ENCODE measurements at places on chromosomes 1 and 21.
A peak's percentile ranks its signal among the peaks of the same experiment; 100 is the strongest.

DNA sequence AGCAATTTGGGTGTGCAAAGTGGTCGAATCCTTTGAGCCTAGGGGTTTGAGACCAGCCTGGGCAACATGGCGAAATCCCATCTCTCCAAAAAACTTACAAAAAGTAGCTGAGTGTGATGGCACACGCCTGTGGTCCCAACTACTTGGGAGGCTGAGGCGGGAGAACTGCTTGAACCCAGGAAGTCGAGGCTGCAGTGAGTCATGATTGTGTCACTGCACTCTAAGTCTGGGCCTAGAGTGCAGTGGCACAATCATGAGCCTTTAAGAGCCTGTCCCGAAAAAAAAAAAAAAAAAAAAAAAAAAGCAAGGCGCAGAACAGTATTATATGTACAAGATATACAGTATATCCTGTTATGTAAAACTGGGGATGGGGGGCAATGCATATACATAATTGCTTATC lies 25.1 kb upstream of the HTR1D start:
- DNase-seq = no peak

DNA sequence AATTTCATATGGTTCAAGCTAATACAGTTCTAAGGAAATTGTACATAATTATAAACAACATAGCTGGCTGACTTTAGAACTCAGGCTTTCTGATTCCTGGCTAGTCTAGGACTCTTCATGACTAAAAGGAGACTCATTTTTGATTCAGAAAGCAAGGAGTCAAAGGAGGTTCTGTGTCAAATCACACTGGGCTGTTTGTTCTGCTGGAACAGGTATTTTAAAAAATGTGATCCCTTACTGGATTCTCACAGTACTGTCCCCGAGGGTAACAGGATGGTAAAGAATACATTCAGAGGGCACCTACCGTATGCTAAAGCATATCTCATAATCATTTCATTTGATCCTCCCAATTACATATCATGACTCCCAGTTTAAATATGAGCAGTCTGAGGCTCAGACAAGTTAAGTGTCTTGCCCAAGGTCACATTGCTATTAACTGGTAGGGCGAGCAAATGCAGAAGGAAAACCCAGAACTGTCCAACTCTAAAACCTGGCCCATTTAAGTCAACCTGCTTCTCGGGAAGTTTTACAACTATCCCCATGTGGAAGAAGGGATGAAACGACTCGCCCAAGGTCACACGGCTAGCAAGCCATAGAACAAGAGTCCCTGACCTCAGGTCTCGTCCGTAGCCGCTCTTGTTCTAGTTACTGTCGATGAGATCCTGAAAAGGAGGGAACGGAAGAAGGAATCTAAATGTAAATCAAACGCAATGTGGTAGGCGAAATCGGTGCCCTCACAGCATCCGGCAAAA lies 675 bp downstream of the MYSM1 start:
- DNase-seq = no peak

DNA sequence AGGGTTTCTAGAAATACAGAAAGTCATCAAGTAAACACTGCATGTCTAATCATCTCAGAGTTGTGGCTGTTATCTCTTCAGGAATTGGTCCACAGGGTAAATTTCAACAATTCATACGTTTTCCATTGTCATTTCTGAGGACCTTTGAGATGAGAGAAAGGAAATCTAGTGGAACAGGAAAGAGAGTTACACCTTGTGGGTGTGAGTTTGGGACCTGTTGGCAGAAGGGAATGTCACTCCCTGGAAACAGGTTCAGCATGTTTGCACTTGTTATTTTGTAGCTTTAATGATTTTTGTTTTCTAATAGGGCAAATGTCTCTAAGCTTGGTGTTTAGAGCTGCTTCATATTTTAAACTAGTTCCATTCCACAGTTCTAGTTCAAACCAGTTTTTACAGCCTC lies 5.6 kb downstream of the TMEM167B start:
- no peak for DNase-seq

DNA sequence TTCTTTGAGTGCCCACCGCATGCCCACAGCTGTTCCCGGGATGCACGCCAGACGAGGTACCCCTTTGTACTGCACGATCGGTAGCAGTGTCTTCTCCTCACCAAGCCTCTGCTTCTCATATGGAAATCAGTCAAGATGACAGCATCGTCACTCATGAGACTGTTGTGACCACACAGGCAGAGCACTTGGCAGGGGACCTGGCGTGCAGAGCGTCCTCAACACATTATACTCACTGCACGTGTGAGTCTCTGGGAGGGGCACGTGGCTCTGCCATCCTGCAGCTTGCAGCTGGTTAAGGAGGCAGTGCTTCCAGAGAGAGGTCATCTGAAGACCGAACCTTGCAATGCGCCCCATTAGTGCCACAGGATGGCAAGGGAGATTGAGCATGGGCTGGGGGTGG lies 266.8 kb downstream of the NPHP4 start:
- no peak for DNase-seq

GRCh38 chr1:10857687-10858086 lies 61.2 kb upstream of the CASZ1 start:
- no peak for DNase-seq

DNA sequence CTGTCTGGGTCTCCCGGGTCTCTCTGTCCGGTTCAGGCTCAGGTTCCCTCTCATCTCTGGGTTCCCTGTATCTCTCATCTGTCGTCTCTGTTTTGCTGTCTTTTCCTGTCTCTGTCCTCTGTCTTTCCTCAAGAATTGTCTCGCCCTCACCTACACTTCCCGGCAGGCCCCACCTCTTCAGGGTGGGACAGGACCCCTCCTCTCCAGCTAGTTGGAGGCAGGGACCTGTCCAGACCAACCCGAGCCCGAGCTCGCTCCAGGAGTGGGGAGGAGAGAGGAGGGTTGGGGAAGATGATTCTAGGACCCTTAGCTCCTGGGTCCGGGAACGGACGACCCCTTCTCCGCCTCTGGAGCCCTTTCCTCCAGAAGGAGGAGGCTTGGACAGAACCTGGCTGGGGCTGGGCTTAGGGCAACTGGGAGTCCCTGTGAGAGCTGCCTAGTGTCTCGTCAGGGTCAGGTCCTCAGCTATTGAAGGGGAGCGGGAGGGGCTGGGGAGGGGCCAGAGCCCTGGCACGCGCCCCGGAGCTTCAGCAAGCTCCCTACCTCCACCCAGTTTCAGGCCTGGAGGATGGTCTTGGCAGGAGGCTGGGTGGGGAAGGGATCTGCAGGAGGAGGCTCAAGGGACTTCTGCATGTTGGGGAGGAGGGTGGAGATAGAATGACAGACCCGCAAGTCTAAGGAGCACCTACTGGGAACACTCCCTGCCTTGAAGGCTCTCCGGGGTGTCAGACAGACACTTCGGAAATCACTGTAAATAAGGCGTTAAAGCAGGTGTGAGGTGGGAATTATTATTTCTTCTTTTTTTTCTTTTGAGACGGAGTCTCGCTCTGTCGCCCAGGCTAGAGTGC lies 26.3 kb upstream of the EPB41 start:
- no peak for DNase-seq

DNA sequence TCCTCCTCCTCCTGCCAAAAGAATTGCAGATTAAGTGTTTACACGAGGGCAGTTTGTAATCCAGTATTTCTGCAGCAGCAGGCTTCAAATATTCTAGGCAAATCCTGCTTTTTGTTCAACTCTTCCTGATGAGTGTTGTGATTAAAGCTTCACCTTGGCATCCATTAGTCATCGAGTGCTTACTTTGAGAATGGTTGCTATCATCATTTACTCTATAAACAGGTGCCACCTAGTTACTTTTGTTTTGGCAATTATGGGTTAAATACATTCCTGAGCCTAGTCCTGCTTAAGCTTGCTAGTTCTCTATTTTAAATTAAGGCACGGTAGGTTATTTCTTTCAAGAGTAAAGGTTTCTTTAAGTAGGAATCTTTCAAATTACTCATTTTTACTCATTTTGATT lies 20.3 kb downstream of the PDC start:
- peak; percentile 82 for DNase-seq

DNA sequence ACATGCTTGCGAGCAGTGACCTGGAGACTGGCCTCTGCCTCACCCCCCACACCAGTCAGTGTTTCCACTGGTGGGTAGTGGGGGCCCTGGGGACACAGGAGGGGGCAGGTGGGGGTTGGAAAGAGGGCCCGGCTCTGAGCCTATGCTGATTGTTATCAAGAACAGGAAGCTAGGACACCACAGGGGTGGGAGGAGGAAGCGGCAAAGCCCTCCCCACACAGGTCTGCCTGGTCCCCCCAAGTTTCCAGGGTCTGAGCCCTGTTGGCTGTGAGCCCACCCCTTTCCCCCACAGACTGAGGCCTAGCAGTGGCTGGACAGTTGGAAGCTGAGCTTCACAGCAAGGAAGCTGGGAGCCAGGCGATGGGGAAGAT lies 1.6 kb upstream of the PTPN7 start:
- DNase-seq = no peak

DNA sequence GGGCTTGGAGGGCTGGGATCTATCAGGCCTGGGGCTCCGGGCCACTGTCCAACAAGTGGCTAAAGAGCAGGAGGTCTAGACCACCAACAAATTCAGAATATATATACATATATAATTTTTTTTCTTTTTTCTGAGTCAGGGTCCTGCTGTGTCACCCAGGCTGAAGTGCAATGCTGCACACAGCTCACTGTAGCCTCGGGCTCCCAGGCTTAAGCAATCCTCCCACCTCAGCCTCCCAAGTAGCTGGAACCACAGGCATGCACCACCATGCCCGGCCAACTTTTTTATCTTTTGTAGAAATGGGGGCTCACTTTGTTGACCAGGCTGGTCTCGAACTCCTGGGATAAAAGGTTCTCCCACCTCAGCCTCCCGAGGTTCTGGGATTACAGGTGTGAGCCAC lies 6.8 kb upstream of the LAPTM5 start:
- DNase-seq = no peak

DNA sequence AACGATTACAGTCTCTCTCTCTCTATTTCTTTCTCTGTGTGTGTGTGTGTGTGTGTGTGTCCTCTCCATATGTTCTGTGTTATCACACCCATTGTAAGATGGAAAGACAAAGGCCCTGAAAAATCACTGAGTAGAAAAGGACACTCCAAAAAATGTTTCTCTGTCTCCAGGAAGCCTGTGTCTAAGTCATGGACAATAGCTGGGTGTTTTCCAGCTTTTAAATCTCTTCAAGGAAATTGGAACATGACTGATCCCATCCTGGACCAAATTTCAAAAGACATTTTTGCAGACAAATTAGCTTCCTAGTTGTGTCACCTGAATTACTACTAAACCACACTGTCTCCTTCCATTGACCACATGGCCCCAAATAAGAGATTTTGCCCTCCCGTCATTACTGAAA lies 31.0 kb upstream of the LMX1A start:
- no peak for DNase-seq

GRCh38 chr1:156198831-156199349 lies 5.0 kb downstream of the SLC25A44 start:
- DNase-seq = no peak

DNA sequence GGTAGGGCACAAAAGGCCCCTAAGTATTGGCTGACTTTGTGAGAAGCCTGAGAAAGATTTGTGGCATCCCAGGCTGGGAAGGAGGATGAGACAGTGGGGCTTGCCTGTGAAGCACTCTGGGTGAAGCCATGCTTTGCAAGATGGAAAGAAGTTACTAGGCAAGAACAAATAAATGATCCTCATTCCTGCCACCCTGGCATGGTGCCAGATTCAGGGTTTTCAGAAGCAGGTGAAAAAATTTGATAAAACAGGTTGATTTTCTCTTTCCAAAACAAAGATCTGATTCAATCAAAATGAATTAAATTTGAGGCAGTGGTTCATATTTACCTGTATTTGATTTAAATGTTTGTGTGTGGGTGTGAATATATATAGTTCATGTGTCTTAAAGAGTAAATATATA lies 386.9 kb upstream of the PROX1 start:
- no peak for DNase-seq

- no peak for DNase-seq
Observed at GRCh38 chr1:231971397-231972110, 345.0 kb downstream of the DISC1 start.

- DNase-seq = no peak
Observed at GRCh38 chr1:36853638-36854037, 180.7 kb downstream of the GRIK3 start.

DNA sequence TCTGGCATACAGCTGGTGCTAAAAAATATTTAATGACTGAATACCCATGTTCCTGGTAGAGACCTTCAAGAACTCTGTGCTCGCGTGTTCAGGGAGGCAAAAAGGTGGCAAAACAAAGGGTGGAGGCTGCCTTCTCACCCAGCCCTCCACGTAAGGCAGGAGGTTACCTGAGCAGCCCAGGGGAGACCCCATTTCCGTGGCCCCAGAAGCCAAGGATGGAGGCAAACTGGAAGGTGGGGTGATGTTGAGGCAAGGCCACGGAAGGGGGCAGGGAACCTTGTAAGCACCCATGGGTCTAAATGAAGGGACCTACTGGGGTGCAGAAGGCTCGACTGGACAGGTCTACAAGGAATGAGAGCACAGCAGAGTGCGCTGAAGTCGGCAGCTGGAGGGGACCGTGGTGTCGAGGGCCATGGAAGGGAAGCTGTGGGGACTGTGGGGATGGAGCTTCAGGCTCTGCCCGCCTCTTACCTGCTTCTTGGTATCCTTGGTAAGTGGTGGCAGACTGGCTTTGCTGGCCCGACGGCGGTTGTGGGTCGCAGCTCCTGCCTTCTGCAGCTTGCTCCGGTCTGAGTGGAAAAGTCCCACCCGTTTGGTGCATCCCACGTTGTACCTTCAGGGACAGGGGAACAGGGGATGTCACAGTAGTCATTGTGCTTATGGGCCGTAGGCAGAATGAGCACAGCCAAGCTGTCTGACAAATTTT lies 8.9 kb upstream of the A3GALT2 start:
- no peak for DNase-seq

DNA sequence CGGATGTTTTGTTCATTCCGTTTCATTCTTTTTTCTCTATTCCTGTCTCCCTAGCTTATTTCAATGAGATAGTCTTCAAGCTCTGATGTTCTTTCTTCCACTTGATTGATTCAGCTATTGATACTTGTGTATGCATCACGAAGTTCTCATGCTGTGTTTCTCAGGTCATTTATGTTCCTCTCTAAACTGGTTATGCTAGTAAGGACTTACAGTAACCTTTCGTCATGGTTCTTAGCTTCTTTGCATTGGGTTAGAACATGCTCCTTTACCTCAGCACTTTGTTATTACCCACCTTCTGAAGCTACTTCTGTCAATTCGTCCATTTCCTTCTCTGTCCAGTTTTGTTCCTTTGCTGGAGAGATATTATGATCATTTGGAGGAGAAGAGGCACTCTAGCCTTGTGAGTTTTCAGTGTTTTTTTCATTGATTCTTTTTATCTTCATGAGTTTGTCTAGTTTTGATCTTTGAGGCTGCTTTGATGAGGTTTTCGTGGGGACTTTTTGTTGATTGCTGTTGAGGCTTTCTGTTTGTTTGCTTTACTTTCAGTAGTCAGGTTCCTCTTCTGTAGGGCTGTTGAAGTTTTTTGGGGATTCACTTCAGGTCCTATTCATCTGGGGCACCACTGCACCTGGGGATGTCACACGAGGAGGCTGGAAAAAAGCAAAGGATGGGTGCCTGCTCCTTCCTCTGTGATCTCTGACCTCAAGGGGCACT lies 496.9 kb upstream of the LRRC7 start:
- no peak for DNase-seq

GRCh38 chr1:228500143-228500734 lies 13.1 kb downstream of the RNF187 start:
- no peak for DNase-seq

GRCh38 chr1:51583532-51583931 lies 33.4 kb upstream of the OSBPL9 start:
- DNase-seq = no peak

- DNase-seq = peak; percentile 20
Observed at GRCh38 chr21:33070998-33071769, 1.2 kb downstream of the OLIG1 start.

All from NCI-H748 treated with DMSO at 0.1 percent for 48 hours (cell line).